Stimulated activated naive CD4-positive, alpha-beta T cell (primary cell): ENCODE measurements at places on chromosomes 2 and 18.

- DNase-seq: no peak
These were observed 110.5 kb upstream of the ZSWIM2 start for GRCh38 chr2:186959486-186959885.

DNA sequence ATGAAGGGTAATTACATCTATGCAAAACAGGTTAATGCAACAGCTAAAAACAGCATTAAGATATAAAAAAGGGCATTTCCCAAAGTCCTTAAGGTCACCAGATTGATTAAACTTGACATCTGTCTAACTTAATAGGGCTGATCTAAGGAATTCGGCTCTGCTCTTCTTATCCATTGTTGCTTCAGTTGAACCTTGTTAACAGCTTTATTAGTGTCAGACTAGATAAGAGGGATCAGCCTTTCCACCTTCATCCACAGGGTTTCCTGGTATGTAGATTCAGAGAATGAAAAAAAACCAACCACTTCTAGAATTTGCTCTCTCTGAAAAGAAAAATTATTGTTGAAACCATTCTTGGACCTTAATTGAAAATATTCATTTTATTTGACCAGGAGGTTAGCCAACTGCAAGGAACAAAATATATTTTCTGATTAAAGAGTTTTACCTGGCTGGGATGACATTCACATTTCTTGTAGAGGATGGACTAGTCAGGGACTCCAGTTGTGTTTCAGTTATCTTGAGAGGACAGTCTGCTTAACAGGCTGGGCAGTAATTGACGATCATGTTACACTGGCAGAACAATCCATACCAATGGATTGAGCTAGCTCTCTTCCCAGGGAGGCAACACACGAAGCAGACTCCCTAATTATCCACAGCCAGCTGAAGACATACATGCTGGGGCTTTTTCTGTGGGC, 357.4 kb upstream of the ACVR2A start:
- DNase-seq: no peak

DNA sequence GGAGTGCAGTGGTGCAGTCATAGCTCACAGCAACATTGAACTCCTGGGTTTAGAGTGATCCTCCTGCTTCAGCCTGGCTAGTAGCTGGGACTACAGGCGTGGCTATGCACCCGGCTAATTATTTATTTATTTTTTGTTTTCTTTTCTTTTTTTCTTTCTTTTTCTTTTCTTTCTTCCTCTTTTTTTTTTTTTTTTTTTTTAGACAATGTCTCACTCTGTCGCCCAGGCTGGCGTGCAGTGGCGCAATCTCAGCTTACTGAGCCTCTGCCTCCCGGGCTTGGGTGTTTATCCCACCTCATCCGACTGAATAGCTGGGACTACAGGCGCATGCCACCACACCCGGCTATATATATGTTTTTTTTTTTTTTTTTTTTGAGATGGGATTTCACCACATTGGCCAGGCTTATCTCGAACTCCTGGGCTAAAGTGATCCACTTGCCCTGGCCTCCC, 1.4 kb upstream of the ANXA4 start:
- no peak for DNase-seq

GRCh38 chr2:27494944-27495554, at the start of gene FNDC4:
TSS of gene FNDC4 (minus strand) at chr2:27495200. CDS start at chr2:27494679, 521 bp downstream.
- no peak for DNase-seq

DNA sequence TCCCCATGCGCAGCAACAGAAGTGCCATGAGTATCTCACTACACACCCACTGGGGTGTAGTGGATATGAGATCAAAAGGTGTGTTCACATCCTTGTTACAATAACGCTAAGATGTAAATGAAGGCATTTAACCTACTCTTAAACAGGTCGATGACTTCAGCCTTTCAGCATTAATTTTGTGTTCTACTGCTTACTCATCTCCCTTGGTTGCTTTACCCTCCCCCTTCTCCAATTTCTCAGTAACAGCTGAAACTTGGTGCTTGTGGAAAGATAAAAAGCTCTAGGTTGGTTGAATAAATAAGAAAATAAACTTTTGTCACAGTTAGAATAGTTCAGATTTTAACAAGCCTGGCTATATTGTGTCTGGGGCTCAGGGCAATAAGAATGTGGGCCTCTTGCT, 147.5 kb upstream of the SESTD1 start:
- no peak for DNase-seq

DNA sequence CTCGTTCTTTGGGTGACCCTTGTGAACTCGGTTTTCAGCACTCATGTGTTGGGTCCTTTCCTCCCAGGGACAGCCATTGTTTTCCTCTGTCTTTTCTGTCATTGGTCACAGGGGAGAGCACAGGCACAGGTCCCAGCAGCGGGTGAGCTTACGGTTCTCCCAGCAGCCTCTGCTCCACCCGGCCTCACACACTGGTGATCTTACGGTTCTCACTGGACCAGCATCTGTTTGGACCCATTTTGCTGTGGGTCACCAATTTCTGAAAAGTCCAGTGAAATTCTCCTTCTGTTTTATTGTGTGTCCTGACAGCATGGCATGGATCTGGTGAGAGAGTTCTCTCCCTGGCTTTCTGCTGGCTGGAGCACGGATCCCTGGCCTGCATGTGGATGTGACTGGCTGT, 49.8 kb upstream of the ANKRD62 start:
- no peak for DNase-seq
